ENCODE measurements at places on chromosomes 11 and 22.

- DNase-seq, result no peak
These were observed 8.6 kb upstream of the GNAZ start for GRCh38 chr22:23061471-23062280.

DNA sequence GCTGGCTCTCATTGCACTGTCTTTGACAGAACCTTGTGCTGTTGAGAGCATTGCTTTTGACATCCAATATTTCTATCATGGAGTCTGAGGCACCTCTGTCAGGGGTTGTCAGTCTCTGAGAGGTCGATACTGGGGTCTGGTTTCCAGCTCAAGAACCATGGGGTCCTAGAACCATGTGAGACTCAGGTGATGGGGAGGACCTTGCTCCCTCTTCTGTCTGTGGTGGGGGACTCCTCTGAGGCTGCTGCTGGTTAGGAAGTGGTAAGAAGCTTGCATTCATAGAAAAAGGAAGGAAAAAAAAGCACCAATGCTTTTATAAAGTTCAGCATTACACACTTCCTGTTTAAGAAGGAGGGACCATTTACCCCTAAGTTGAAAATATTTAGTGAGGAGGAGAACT lies 91.8 kb upstream of the CD44 start:
- DNase-seq, result no peak

DNA sequence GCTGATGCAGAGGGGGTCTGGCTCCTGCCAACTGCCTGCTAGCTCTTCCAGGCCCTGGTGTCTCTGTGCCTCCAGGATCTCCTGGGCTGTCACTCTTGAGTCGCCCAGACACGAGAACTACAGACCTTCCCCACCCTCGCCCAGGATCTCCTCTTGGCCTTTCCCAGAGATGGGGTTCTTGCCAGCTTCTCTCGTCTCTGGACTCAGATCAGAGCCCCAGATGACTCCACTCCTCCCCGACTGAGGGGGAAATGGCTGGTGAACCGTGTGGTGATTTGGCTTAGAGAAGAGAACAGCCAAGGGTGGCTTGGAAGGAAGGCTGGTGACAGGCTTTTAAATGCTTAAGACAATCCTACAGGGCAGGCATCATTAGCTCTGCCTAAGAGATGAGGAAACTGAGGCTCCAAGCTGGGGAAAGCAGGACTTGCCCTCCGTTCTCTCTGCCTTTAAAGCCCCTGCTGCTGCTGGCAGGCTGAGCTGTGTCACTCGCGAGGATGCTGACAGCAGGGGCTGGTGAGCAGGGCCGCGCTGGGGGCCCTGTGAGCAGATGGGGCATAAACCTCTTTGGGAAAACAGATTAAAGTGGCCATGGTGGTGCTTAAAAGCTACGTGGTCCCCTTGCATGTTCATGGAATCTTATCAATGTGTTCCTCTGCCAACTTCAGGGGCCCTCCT lies 90.3 kb upstream of the THY1 start:
- DNase-seq, result no peak

GRCh38 chr11:76659672-76660532 lies 10.6 kb downstream of the LRRC32 start:
- no peak for DNase-seq

- DNase-seq, result no peak
These were observed 8.8 kb downstream of the KREMEN1 start for GRCh38 chr22:29081517-29082236.
